NCI-H1105 treated with DMSO at 0.1 percent for 48 hours (cell line): ENCODE measurements at places on chromosomes 2 and 18.

DNA sequence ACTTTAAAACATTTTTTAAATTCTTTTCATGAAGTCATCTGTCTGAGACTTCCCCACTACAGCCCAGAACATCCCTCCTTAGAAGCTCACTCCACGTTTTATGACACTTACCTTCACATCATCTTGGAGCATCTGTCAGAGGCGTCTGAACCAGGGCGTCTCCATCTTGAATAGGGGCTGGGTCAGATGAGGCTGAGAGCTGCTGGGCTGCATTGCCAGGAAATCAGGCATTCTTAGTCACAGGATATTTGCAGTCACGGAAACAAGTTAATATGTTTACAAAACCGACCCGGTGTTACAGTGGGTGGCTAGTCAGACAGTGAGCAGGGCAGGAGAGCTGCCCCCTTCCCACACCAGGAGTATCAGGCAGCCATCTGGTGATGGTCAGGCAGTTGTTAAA is 456.5 kb downstream of the FBXO15 start:
- DNase-seq = no peak

DNA sequence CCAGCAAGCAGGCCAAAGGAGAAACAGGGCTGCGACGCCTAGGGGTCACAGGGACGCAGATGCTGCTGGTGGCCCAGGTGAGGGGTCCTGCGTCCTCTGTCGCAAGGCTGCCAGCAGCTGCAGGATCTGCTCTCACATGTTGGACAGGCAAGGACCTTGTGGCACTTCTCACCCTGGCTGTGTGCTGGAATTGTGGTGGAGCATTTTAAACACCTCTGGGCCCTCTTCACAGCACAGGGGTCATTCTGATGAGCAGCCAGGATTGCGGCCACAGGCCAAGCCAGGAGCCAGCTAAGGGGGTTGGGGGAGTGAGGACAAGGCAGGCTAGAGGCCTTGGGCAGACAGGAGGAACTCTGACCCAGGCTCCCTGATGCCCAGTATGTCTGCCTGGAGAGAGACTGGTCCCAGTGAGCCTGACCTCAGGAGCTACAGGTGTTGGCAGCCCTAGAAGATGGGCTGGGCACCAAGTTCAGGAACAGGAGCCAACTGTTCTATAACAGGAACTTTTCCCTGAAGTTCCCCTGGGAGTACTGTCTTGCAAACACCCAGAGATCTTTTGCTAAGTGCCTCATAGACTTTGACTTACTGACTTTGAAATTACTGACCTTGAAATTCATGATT is 40.2 kb downstream of the EFR3B start:
- no peak for DNase-seq

DNA sequence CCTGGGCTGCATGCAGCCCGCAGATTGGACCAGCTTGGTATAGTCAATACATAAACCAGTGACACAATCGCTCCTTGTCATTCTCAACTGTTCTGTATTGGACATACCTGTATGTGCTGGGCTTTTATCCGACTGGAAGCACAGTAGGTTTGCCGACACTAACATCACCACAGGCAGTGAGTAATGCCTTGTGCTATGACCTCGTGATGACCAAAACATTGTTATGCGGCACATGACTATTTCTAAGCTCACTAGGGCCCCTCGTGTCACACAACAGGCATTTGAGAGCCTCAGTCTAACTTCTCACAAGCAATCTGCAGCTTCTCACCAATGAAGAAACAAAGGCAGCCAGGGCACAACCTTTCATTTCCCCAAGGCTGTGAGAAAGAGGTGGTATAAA is 320.8 kb downstream of the AFF3 start:
- no peak for DNase-seq

GRCh38 chr2:208319391-208319790 is 53.3 kb downstream of the PIKFYVE start:
- DNase-seq = no peak

DNA sequence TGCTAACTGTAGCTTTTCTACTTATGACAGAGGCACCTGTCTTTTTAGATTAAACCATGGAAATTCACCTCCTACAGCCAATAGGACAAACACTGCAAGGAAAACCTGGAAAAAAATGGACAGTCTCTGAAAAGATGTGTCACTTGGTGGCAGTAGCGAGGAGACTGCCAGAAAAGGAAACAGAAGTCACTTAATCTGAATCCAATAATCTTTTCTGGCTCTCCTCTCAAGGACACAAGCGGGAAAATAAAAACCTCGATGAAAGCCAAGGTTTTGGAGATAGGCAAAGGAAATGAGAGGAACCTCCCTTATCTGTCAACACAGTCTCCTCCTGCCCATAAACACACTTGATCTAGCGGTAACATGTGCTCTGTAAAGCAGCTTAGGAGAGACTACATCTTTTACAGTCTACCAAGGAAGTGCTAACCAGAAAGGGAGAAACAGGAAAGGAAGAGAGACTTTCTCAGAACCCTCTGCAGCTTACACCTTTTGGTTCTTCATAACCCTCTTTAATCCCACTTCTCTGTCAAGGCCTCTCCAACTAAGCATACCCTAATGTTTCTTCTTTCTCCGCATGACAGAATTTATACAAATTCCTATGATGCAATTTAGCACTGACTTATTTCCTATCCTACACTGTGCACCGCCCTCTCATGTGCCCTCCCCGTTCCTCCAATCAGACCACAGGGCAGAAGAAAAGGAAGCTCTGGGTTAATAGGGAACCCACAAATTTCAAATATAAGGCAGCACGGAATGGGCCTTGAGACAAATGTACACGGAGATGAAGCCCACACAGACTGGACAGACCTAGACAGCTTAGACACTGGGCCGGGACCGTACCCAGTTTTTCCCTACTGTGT is 52.8 kb downstream of the CLASP1 start:
- peak; percentile 25 for DNase-seq

DNA sequence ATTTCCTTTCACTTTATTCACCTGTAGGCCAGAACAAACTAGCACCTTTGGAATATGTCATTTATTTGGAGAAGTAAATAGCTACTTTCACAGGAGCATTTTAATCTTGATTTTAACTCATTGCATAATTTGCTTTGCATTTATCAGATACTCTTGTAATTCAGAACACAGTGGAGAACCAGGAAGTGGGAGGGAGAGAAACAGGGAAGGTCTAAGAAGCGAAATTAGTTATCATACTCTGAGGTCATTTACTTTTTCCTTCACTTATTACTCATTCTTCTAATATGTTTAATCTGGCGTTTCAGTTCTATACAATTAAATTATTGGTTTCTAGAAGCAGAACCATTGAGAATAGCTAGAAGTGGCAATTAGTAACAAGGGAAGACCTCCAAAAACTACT is 20.7 kb downstream of the RBM44 start:
- DNase-seq = no peak

DNA sequence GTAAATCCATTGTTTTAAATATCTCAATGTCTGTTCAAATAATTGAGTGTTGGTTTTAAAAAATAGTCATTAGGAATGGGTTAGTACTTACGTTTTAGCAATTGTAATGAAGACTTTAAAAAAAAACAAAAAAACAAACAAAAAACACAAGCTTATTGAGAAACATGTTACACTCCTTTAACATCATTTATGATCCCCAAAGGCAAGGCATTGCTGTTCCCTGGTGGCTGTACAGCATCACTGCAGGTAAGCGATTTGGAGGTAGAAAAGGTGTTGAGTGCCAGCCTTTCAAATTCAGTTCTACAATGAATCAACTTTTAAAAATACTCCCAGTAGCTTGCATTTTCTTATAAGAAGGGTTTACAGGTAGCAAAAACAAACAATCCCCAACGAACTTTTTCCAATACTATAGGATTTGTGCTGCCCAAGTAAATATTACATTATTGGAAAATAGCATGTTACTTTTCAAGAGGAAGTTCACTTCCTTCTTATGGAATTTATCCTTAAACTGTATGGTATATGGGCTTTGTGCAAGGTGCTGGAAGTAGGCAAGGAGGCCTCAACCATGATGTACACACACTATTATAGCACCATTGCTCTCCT is 27.5 kb downstream of the CNRIP1 start:
- peak; percentile 22 for DNase-seq

DNA sequence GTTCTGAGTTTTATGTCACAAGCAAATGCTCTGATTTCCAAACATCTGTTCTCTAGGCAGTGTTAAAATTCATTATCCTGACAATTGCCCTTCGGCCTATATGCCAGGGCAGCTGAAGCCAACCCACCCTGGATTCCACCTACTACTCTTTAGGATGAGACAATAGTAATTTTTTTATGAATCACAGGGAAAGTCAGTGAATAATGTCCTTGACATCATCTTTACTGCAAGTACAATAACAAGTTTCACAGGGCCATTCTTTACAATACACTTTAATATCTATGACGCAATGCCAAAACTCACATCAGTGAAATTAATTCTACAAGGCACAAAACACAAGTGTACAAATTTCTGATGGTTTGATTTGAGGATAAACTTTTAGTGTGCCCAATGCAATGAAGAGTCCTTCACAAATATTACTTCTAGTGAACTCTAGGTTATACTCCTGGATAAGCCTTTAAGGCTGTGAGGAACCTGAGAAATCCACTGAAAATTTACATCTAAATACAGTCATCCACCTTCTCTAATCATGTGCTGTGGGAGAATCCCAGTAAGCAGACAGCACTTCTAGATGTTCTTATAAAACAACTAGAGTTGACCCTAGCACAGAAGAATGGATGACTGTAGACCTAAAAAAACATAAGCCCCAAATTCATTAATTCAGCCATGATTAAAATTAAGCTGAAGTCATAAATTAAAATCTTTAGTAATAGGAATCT is 77.3 kb upstream of the CTLA4 start:
- DNase-seq = no peak

GRCh38 chr2:174778085-174778981 is 14.1 kb upstream of the CHRNA1 start:
- DNase-seq = no peak

DNA sequence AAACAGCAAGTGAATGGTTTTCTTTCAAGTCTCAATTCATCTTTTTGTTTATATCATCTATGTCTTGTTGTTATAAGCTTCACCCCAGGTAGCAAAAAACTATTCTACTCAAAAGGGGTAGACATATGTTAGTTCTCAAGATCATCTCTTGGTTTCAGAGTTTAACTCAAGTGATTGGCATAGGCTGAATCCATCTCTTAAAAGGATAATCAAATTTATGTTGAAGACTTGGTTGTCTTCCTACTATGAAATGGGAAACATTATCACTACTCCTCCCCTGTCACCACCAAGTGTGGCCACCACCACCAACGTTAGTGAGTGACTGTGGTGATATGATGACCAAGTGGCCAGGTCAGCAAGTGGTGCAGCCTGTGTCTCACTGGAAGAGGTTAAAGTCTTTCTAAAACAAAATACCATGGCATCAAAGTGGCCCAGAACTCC is 1.5 kb downstream of the IL1B start:
- DNase-seq = no peak

DNA sequence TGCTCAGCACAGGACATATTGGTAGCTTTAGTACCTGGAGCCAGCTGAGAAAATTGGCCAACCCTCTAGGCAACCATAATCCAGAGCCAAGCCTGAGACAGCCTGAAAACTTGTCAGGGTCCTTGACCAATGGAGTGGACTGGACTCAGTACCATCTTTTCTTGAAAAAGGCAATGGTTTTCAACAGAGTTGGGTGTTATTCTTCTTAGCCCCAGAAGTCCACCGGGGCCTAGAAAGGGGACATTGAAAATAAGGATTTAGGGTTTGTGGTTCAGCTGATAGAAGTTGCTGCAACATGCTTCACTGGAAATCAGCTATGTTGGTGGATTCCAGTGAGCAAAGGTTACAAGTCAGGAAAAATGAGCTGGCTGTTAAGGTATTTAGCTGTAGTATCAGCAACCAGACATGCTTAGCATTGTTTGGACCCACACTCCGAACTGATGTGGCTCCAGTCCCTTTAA is 22.1 kb upstream of the CNOT11 start:
- DNase-seq = no peak

DNA sequence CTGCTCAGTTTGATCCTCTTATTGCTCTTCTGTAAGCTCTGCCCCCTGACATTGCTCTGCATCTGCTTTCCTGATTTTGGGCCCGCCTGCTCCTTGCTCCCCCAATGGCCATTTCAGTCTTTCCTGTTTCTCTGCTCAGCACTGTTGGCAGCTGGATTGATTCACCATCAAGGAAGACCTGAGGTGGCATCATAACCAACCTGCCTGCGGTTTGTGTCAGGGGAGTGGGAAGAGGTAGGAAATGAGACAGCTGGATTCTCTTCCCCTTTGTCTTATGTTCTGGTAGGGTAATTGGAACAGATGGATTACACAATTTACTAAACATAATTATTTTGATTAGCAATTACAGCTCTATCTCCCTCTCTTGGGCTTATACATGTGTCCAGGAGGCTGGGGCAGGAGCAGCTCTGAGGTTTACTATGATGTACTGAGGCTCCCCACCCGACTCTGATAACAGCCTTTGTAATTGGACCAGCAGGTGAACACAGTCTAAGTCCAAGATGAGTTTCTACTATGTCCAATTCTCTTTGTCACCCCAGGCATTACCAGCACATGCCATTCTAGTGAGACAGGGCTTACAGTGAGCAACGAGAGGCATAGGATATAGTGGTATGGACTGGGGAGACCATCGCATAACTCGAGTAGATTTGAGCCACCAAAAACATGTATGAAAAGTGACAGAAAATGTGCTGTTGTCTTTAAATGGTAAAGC is 151.8 kb upstream of the MMADHC start:
- DNase-seq = no peak

DNA sequence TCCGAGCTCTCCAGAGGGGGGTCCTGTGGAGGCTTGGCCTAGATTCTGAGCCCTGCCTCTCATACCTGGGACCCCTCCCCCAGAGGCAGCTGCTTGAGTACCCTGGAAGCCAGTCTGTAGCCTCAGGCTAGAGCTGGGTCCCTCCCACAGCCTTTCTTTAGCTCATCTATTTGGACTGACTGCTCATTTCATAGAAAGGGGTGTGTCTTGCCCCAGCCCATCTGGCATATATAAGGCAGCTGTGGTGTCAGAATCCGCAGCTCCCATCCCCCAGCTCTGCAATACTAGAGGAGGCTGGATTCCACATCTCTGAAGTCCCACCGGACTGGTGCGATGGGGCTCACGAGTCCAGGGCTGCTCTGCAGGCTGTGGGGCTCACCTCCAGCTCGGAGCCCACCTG is 26.1 kb downstream of the MPHOSPH10 start:
- peak; percentile 3 for DNase-seq

DNA sequence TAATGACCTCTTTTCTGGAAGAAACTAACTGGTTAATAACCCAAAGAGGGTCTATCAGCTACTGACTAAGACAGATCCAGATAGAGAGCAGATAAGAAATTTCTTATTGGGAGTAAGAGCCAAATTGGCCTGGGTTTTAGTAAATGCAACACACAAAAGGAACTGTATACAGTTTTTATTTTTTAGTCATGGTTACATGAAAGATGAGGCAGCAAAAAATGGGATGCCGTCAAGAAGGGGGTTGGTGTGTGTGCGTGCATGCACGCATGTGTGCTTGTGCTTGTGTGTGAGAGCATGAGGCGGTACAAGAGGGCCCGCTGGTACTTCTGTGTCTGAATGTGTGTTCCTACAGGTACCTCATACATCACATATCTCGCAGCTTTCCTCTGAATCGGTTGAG is 466.2 kb upstream of the HNRNPA3 start:
- no peak for DNase-seq
